Spinal cord (tissue), 10 donors: ENCODE measurements at places on chromosomes 3 and 15. TPM values are rescaled to one million over a fixed set of nuclear protein-coding genes. Genes with fewer than 3 reads are reported as not detected.

Gene DAPK2
- total RNA-seq, result 6.6 TPM

Gene TM6SF1
- 15.6 TPM for total RNA-seq

Gene CEMIP
- 257 TPM for total RNA-seq

- DNase-seq, result peak; percentile 47
- H3K36me3 ChIP-seq, result peaks cover 17% of the 10 kb centered on the region
- no peak overlapping the region for H3K27ac ChIP-seq
- peaks cover 3% of the 10 kb centered on the region for H3K4me1 ChIP-seq
Observed at GRCh38 chr3:15405448-15406050, 21.8 kb downstream of the METTL6 start.

- no peak overlapping the region for H3K4me3 ChIP-seq
- no peaks in the 10 kb centered on the region for H3K4me1 ChIP-seq
- H3K27me3 ChIP-seq, result no peaks in the 10 kb centered on the region
- no peak overlapping the region for H3K27ac ChIP-seq
- H3K36me3 ChIP-seq, result no peaks in the 10 kb centered on the region
Observed at GRCh38 chr3:65811892-65812291, 226.8 kb downstream of the MAGI1 start.
